ENCODE measurements at places on chromosomes 3 and 15.

- DNase-seq = no peak
These were observed 21.0 kb downstream of the IFT122 start for GRCh38 chr3:129461022-129461421.

GRCh38 chr3:16338999-16339398 is 74.0 kb downstream of the OXNAD1 start:
- no peak for DNase-seq

- peak; percentile 66 for DNase-seq
These were observed 292 bp downstream of the USP4 start for GRCh38 chr3:49339581-49339940.

DNA sequence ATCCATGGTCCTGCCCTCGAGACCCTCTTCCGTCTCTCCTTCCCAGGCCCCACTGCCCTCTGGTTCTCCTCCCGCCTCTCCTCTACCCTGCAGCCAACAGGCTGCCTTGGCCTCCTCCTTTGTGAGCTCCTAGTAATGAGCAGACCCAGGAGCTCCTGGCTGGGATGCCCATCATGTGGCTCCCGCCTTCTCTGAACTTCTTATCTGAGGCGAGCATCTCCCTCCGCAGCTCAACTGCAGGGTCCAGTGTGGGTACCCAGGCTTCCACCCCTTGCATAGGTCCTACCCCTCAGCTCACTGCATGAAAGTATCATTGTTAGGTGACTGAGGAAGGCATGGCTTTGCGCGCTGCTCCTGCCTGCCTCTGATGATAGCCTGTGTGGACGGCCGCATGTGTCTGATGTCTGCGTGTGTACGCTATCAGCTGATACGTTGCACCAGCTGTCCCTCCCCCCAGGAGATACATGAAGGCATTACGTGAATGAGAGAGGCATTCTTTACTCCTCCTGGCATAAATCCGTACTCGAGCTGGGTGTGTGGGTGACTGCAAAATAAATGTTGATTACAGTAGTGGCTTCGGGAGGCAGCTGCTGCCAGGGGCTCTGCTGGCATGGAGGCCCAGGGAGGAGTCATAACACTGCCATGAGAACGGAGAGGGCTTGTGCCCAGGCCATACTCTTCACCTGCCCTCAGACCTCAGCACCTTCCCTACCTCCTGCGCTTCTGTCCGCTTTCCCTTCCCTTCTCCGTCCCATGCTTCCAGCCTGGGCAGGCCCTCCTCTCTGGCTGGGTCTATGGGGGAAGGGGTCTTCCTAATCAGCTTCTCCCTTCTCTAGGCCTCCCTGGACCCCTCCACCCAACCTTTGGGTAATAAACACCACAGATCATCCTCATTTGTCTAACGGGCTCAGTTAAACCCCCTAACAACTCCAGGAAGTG is 48.8 kb downstream of the ZNF710 start:
- DNase-seq = no peak

GRCh38 chr15:78831229-78832207 is 20.3 kb upstream of the ADAMTS7 start:
- DNase-seq = peak; percentile 54

- no peak for DNase-seq
These were observed 228.1 kb upstream of the ATP10A start for GRCh38 chr15:26091184-26091583.

DNA sequence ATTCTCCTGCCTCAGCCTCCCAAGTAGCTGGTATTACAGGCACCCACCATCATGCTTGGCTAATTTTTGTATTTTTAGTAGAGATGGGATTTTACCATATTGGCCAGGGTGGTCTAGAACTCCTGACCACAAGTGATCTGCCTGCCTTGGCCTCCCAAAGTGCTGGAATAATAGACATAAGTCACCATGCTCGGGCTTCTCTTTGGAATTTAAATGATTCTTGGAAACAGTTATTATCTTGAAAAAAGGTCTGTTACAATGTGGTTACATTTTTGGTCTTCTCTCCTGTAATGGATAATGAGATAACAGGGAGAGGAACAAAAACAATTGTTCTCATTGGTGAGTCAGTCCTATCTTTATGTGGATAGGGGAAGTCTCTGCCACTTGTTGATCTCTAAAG is 59.8 kb upstream of the AADACL2 start:
- DNase-seq = no peak

- no peak for DNase-seq
These were observed 14.3 kb downstream of the KLHL25 start for GRCh38 chr15:85780225-85780985.

- no peak for DNase-seq
These were observed 9.8 kb downstream of the HOMER2 start for GRCh38 chr15:82942691-82943090.

DNA sequence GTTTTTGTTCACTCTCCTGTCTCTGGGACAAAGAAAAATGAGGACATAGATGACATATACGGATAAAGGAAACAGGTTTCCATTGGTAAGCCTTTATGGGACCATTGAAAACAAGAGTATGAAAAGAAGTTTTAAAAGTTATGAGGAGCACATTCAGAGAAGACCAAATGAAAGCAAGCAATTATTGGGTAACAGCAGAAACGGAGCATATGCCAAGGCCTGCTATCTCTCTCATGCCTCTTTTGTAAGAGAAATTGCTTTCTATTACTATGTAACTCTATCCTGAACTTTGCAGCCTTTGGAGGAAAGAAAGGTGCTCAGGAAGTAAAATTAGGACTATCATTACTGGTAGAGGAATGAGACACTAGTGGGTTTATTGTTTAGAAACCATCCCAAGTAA is 14.9 kb upstream of the DPH6 start:
- no peak for DNase-seq
